ENCODE measurements at places on chromosomes 5 and 9. TPM values are rescaled to one million over a fixed set of nuclear protein-coding genes. Genes with fewer than 3 reads are reported as not detected.

DNA sequence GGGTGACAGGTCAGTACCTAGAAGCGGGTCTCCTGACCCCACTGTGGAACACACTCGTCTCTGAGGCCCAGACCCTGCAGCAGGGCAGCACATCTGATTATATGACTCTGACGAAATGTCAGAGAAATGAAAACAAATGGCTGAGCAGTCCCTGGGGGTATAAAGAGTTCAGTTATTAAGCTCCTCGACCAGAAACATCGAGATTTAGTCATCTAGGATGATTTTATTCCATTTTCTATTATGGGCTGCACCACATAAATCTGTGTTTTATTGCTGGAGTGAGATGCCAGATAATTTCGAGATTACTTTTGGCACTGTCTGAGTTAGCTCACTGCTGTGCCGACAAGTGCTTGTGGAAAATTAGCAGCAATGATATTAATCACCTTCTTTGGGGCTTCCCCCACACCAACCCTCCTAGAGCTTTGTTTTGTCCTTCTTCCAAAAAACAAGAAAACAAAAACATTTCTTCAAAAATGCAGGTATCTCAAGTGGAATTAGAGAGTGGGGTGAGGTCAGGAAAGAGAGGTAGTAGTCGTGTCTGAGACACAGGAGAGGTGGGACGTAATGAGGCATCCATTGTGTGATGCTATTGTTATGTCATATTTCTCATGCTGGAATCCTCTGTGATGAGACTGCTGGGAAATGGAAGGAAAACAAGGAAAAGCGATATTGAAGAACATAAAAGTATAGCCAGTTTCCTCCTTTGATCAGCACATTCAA is 495.5 kb downstream of the DMAC1 start:
- no peak for DNase-seq

HINT1 gene
- total RNA-seq, result 344 TPM

DNA sequence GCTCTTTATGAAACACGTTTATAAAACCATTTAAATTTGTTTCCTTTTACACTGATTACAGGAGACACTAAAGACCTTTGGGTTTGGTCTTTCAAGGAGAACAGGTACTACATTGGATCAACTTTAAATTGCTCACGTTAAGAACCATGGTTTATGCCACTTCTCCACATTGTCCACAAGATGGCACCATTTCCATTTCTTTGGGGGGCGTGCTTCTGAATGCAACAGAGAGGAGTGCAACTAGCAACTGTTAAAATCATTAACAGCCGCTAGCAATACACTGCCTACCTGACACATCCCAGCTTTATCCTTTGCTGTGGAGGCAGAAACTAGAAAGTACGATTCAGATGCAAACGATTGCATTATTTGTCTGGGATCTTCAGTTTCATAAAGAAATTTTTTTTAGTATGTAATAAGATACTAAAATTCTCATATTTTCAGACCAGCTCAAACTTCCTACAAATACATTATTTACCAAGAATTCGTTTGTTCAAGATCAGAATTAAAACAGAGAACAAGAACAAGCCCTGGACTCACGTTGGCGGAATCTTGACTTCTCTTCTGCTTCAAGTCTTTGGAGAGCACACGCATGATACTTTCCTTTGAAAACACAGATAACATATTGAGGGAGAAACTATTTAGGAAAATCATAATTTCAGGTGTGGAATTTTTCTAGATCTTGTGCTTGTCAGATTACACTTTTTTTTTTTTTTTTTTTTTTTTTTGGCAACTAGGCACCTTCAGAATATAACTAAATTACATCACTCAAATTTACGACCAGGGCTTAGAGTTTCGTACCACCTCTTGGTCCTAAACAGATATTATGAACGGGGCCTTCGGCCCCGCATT is 702 bp downstream of the CDC20B start:
- peak; percentile 79 for DNase-seq

CD180 gene
- total RNA-seq, result not detected

- DNase-seq, result no peak
Measured at GRCh38 chr9:35521708-35522107, 31.8 kb downstream of the RUSC2 start.

DNA sequence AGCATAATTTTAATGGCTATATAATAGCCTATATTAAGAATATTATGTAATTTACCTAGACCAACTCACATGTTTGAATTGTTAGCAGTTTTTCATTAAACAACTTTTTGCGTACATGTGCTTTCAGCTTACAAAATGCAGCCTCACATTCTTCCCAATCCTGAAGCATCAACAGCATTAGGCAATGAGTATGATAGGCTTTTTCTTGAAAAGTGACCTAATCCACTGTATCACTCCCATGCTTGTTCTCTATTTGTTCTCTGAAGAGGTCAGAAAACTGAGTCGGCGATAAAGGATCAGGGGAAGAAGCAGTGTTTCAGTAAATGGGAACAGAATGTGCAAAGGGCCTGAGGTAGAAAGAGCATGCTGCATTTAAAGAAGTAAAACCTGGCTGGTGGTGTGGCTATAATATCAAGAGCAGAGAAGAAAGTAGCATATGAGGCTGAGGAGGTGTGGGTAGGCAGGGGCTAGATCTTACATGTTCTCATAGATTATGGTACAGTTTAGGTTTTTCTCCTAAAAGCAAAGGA is 212.4 kb downstream of the SAXO1 start:
- DNase-seq, result no peak

Data from H7 (cell line).